IMR-90 (cell line): ENCODE measurements at places on chromosomes 6 and 20. TPM values are rescaled to one million over a fixed set of nuclear protein-coding genes. Genes with fewer than 3 reads are reported as not detected.
A peak's percentile ranks its signal among the peaks of the same experiment; 100 is the strongest.

- no peak for DNase-seq
Observed at GRCh38 chr6:150373260-150373701, 4.5 kb downstream of the IYD start.

GRCh38 chr6:26516481-26517427, 16.7 kb downstream of the BTN1A1 start:
- peak; percentile 15 for DNase-seq

- DNase-seq: no peak
Observed at GRCh38 chr20:19598117-19598850, 159.8 kb upstream of the RIN2 start.

TM9SF4 gene
- 31.1 and 35.3 TPM in 2 replicates for total RNA-seq

DNA sequence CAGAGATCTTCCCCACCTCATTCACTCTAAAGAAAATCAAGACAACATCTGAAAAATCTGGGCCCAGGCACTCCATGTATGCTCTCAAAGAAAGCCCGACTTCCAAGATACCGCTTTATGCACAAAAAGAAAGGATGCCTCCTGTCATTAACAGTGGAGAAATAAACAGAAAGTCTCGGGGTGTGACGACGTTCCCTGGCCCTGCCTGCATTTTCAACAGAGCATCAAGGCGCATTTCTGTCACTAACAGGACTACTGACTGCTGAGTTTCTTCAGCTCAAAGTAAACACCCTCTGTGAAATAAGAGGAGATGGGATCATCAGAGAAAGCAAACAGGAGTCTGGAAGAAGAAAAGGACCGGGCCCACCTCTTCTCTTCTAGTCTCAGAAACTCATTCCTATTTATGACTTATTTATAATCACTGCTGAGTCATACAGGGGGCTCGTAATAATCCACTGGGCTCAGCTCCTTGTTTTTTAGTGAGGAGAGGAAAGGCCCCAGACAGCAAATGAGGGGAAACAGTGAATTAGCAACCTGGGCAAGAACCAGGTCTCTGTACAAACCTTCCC, 99.7 kb downstream of the ZMYND8 start:
- peak; percentile 81 for DNase-seq

RIPPLY2 gene
- not detected in 2 replicates for total RNA-seq

DNA sequence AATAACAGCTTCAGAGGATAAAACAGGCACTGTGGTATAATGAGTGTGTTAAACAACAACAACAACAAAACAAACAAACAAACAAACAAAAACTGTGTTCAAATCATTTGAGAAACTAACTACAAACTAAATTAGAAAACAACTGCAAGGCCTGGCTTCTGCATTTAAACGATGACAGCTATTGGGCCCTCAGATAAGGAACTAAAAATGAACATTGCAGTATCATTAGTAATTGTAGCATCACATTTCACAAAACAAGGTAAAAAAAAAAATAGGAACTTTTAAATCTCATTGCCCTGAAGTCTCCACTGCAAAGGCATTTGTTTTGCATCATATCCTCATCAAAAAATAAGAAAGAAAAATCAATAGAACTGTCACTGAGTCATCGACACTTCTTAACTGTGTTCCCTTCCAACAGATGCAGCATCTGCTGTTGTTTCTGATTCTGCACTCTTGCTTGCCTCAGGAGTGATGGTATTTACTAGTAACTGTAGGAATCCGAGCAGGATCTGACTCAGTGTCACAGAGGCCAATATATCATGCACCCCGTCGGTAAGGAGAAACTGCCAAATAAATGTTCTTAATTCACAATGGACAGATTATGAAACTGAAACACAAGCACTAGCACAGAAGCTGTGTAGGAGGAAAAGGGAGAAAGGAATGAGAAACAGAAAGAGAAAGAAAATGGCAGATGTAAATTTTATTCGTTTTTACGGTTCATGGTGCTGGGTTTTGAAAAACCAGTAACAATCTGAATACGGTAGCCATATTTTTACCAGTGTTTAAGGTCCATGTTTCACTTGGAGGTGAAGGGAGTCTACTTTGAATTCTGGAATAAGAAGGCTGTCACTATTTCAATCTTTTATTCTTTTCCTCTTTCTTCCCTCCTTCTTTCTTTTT, 365.7 kb upstream of the EPHA7 start:
- DNase-seq: no peak

DNA sequence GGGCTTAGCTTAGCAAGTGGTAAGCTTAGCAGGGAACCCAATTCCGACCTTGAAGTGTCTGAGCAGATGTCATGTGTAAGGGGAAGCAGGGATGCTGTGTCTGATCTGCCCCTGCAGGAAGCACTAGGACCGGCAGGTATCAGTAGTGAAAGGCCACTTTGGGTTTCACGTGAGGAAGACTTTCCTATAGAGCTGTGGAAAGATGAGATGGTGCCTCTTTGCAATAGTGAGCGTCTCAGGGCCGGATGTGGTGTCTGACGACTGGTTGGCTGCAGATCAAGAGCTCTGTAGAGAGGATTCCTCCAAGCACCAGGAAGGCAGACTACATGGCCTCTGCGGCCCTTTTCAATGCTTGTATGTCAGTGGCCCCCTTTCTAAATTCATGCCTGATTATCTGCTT, 98.3 kb downstream of the TIAM2 start:
- no peak for DNase-seq

PANK2 gene
- 28.1 and 47.8 TPM in 2 replicates for total RNA-seq

DNA sequence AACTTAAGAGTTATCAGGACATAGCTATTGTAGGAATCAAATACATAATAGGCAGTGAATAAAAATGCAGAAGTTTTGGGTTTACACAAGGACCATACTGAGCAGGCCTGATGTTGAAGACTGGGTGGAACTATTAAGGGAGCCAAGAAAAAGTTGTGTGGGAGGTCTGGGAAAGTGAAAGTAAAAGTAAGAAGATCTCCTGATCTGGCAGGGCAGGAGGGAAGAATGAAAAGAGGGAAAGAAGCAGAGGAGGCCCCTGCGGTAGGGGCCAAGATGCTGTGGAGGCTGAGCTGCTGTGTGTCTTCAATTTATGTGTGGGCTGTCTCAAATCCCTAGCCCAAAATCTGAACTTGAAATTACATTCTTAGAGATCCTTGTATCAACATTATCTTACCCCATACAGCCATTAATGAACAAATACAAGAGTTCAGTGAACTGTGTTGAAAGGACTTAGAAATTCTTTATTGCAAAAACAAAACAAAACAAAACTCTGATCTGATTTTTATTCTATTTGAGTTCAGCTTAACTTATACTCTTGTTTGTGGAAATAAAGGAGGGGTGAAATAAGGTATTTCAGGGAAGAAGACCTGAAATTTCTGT, 1183.8 kb downstream of the HACE1 start:
- DNase-seq: no peak

SASH1 gene
- 16.5 and 20.3 TPM in 2 replicates for total RNA-seq

DNA sequence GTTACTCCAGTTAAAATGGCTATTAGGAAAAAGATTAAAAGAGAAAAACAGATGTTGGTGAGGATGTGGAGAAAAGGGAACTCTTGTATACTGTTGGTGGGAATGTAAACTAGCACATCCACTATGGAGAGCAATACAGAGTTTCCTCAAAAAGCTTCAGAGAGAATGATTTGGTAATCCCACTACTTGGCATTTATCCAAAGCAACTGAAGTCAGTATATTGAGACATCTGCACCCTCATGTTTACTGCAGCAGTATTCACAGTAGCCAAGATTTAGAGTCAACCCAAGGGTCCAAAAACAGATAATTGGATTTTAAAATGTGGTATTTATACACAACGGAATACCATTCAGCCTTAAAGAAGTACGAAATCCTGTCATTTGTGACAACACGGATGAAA, 469.5 kb downstream of the QKI start:
- no peak for DNase-seq

GTSF1L gene
- total RNA-seq: not detected in 2 replicates

DNA sequence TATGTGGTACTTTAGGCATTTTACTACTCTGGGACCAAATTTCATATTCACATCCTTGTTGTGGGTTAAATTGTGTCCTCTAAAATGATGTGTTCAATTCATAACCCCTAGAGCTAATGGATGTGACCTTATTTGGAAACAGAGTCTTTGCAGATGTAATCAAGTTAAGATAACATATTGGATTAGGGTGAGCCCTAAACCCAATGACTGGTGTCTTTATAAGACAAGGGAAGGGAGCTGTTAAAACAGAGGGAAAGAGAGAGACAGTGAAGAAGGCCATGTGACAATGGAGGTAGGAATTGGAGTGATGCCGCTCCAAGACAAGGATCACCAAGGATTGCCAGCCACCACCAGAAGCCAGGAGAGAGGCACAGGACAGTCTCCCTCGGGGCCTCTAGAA, 220.0 kb downstream of the ADGRG6 start:
- DNase-seq: no peak

IL17A gene
- total RNA-seq: not detected in 2 replicates

DNA sequence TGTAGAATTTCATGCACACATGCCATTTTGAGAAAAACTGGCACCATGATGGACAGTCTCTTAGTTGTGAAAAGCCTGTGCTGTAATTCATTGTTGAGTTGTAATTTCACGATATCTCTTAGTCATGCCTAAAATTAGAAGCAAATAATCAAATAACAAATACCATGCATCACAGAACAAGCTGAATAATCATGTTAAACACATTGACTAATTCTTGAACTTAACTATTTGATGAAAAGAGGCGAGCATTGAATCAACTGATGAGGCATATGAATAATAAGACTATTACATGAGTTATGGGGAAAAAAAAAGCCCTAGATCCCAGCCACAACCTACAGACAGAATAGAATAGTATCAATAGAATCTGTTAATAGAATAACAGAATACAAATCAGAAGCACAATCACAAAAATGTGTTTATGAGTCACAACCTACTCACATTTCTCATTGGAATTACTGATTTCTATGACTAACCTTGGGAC, 14.2 kb upstream of the RNF217 start:
- peak; percentile 54 for DNase-seq

SMOC2 gene
- total RNA-seq: not detected in 2 replicates

- no peak for DNase-seq
Observed at GRCh38 chr6:122671251-122671650, 61.0 kb downstream of the PKIB start.

GRCh38 chr6:143680141-143680540, 2.4 kb downstream of the PHACTR2 start:
- no peak for DNase-seq
